ENCODE measurements at places on chromosomes 5 and 9. TPM values are rescaled to one million over a fixed set of nuclear protein-coding genes. Genes with fewer than 3 reads are reported as not detected.

The CCDC69 gene
- 5.2 TPM for polyA plus RNA-seq

The TSSK1B gene
- not detected for polyA plus RNA-seq

The PCDHA13 gene
- 0.08 TPM for polyA plus RNA-seq

The GRXCR2 gene
- polyA plus RNA-seq, result not detected

The HNRNPA0 gene
- 66.1 TPM for polyA plus RNA-seq

The MYO10 gene
- polyA plus RNA-seq, result 38.2 TPM

The PLAC8L1 gene
- polyA plus RNA-seq, result 0.85 TPM

The LRRC8A gene
- 28.2 TPM for polyA plus RNA-seq

The FUBP3 gene
- polyA plus RNA-seq, result 75.9 TPM

The EXOSC2 gene
- polyA plus RNA-seq, result 41.9 TPM

The PLK2 gene
- polyA plus RNA-seq, result 198 TPM

- DNase-seq, result no peak
Observed at GRCh38 chr5:10091701-10092100, 158.0 kb downstream of the ATPSCKMT start.

- DNase-seq, result no peak
Observed at GRCh38 chr9:107483666-107484065, 5.9 kb downstream of the KLF4 start.

DNA sequence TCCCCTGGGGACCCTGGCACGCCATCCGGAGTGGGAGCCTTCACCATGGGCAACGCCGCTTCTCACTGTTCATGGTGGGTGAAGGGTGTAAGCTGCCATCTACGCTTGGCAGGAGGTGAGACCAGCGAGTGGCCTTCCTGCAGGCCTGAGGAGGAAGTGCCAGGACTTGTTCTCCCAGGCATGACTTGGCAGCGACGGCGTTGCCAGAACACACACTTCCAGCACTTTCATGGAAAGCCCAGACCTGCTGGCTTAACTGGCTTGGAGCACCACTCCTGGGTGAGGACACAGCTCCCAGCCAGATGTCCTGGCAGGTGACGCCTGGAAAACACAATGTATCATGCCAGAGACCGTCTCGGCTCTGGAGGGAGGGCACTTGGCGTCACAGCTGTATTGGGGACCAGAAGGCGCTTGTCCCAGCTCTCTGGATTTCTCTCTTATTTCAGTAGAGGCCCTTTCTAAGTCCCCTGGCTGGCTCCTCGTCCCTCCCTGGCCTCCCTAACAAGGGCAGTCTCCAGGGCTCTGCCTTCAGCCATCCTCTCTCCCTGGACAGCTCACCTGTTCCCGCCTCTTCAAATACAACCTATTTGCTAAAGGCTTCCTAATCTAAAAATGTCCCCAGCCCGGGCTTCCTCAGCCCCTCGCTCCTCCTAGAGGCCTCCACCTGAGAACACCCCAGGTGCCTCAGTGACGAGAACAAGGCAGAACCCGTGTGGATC is 188.3 kb downstream of the OLFM1 start:
- DNase-seq, result no peak

DNA sequence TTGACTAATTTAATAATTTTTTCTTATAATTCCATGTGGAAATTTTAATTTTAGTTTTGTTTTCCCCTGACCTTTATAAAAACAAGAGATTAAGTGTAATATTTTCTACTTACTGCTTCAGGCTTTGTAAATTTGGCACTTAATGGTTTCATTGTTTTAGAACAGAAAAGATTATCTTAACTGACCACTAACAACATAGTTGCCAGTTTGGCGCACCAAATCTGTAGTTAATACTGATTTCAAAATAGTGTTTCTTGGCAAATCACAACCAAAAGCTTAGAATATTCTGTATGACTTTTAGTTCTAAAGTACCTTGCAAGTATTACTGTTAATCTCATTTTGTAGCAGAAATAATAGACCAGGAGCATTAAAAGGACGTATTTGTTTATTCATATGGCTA is 124.3 kb downstream of the COMMD10 start:
- DNase-seq, result no peak

DNA sequence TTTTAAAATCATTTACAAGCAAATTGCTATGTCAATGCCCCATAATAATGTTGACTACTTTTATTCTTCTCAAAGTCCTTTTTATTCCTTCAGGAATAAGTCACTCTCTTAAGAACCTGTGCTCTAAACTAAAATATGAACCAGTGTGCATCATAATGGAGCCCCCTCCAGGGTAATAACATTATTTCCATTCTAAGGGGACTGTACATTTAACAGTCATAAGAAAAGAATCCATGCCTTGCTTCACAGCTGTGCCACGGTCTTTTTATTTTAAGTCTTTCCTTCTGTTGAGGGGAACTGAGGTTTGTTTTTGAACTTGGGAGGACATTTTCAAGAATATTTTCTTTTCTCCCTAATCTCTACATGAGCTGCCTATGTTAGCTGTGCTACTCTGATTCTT is 297.6 kb downstream of the MAN2A1 start:
- no peak for DNase-seq

GRCh38 chr5:15431923-15432322 is 68.1 kb upstream of the FBXL7 start:
- no peak for DNase-seq

- no peak for DNase-seq
Observed at GRCh38 chr5:119368238-119368630, 12.4 kb downstream of the TNFAIP8 start.

DNA sequence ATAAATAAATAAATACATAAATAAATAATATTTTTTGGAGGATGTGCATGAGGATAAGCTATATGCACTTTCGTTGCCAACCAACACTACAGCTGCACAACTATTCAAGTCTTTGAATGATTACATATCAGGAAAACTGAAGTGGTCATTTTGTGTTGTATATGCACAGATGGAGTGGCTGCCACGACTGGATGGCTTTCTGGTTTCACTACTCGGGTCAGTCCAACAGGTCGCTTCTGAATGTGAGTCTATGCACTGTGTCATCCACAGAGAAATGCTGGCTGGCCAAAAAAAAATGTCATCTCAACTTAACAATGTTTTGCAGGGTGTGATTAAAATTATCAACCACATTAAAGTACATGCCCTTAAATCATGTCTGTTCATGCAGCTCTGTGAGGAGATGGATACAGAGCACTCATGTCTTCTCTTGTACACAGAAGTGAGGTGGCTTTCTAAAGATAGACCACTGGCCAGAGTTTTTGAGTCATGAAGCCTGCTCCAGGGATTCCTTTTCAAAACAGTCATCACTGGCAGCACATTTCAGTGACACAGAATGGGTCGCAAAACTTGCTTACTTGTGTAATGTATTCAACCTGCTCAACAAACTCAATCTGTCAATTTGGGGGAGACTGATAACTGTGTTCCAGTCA is 589.8 kb upstream of the CYLC2 start:
- no peak for DNase-seq

DNA sequence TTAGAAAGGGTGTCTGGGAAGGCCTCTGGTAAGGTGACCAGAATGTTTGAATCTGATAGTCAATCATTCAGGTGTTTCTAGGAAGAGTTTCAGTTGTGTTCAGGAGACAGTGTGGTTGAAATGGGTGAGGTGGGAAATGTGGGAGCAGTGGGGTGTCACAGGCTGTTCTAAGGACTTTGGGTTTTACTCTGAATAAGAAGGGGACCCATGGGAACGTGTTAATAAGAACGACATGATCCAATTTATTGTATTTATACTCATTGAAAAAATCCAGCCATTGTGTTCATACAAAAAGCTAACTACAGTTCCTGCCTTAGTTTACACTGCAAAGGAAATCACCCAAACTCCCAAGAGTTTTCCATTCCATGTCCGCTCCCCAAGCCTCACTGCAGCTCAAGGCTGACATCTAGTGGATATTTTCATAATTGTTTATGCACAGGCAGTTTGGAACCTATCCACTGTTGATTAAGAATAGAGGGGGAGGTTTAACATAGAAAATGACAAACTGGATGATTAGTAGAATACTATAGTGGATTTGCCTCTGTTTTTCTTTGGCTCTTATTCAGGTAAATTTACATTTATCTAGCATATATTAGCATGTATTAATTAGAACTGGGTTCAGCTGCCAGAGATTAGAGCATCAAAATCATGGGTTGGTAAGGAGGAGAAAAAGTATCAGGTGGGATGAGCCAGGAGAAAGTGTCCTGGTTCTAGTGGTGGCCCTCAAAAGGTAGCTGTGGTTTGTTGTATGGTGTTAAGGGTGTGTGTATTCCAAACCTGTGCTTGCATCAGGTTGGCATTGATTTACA is 17.7 kb downstream of the CAVIN4 start:
- no peak for DNase-seq

DNA sequence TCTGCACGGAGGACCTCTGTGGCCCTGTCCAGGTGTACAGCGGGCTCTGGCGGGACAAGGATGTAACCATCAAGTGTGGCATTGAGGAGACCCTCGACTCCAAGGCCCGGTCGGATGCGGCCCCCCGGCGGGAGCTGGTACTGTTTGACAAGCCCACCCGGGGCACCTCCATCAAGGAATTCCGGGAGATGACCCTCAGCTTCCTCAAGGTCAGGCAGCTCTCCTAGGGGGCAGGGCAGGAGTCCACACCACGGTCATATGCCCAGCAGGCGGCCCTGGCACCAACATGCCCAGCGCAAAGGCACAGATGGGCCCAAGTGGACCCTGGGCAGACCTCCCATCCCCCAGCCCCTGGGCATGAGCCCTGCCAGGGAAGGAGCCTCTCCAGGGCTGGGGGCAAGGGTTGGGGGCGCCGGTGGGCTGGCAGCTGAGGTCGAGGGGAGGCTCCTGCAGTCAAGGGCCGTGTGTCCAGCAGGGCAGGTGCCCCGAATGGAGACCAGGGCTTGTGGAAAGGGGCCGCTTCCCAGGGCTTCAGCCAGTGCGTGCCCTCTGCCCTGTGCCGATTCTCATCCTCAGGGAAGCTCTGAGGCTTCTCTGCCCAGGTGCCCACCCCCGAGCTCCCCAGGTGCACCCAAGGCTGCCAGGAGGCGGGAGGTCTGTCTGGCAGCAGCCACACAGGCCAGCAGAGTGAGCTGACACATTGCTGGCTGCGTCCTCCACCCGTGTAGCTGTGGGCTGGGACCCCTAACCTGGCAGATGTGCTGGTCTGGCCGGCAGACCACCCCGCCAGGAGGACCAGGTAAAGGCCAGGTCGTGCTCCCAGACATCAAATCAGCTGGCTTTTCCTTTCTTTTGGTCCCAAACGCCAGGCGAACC is 10.0 kb downstream of the DIPK1B start:
- DNase-seq, result no peak

GRCh38 chr5:178324481-178325310 is 92.1 kb upstream of the PHYKPL start:
- DNase-seq, result no peak

DNA sequence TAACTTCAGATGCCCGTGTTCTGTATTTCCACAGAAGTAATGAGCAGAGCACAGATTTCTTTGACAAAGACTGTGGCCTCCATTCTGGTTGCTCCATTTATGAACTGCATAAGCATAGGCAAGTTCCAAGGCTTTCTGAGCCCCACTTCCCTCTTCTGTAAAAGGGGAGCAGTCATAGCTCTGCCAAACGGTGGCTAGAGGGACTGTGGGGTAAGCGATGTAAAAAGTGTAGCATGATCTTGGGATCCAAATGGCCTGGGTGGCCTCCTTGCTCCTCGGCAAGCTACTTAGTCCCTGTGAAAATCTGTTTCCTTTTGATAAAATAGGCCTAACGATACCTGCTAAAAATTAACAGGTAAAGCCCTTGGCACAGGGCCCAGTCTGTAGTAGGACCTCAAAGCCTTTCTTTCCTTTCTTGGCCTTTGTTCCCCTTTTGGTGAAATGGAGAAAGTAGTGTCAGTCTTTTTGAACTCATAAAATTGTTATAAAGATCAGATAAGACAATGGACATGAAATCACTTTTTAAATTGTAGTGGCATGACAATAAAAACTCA is 646.6 kb downstream of the ACTL7B start:
- DNase-seq, result no peak

- DNase-seq, result no peak
Observed at GRCh38 chr9:28808042-28808441, 1234.8 kb upstream of the C9orf72 start.

DNA sequence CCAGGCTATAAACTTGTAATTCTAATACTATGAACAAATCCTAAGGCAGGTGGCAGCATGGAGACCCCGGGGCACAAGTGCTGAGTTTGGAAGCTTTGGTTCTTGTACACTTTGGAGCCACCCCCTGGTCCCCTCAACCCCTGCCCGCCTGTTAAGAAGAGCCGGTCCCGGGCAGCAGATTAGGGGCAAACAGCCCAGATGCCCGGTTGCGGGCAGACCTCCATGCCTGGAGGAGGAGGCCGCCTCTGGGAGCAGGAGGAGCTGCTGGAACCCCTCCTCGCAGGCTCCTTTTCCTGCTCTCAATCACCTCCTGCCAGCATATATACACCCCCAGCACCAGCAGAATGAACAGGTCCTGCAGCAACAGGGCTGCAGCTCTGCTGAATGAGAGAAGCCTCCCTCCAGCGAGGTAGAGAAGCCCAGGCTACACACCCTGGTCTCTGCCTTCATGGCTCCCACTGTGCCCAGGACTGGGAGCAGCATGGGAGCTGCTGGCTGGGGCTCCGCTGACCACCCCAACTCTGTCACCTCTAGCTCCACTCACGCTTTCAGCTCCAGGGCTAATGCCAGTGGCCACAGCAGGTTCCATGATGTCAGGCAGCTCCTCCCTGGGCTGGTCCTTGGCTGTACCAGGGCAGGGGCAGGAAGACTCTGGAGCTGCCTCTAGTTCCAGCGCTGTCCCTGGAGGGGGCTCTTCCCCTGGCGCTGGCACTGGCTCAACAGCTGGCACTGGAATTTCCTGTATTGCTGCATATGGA is 1713.5 kb upstream of the ACO1 start:
- no peak for DNase-seq

- DNase-seq, result no peak
Observed at GRCh38 chr5:54895816-54896341, 89.5 kb downstream of the ESM1 start.

GRCh38 chr9:36793277-36793676 is 220.6 kb downstream of the MELK start:
- no peak for DNase-seq

DNA sequence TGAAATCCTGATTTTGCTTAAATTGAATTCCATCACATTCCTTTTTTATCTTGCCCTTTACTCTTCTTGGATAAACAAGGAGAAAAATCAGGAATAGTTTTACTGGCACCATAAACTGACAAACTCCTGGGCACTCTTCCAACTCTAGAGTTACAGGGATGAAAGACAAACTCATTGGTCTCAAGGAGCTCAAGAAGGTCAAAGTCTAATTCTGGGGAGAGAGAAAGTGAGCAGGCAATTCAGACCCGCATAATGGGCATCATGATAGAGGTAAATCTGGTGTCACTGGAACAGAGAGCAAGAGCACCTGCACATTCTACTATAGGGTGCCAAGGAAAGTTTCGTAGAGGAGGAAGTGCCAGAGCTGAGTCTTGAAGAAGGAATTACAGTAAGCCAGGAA is 64.8 kb downstream of the GRIN3A start:
- no peak for DNase-seq

Measured in right renal cortex interstitium (tissue), 3 donors.